ENCODE measurements at places on chromosomes 2 and 18.

- DNase-seq, result no peak
Observed at GRCh38 chr18:26405190-26405801, 143.1 kb downstream of the KCTD1 start.

GRCh38 chr18:41974796-41975201 lies 19.8 kb downstream of the PIK3C3 start:
- no peak for DNase-seq

DNA sequence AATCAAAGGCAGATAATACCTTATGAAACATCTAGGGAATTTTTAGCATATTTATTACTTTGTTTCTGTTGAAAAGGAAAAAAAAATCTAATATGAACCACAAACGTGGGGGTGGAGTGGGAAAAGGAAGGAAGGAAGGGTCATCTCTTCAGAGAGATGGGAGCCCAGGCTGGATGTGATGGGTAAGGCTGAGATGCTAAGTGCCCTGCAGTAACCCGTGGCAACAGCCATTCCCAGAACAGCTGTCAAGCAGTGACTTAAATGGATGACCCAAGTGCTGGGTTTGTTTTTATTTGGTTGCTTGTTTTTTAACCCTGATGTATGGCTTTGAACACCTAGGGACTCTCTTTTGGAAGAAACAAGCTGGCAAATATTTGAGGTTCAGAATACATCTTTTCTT lies 50.7 kb upstream of the KLF7 start:
- DNase-seq, result no peak

DNA sequence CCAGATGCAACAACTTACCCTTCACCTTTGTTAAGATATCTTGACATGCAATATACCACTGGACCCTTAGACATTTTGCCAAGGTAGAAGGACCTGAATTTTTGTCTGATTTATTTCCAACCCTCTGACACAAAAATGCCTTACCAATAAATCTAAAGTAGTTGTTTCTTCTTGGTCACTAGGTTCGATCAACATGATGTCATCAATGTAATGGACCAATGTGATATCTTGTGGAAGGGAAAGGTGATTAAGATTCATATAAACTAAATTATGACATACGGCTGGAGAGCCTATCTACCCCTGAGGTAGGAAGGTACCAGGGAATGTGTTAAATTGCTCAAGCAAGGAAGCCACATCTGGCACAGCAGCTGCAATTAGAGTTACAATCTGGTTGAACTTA lies 67.7 kb upstream of the SERPINE2 start:
- DNase-seq, result no peak

- DNase-seq, result no peak
Observed at GRCh38 chr2:181241366-181241765, 215.8 kb upstream of the ITGA4 start.

- DNase-seq, result no peak
Observed at GRCh38 chr2:23782646-23783045, 144.3 kb downstream of the ATAD2B start.

DNA sequence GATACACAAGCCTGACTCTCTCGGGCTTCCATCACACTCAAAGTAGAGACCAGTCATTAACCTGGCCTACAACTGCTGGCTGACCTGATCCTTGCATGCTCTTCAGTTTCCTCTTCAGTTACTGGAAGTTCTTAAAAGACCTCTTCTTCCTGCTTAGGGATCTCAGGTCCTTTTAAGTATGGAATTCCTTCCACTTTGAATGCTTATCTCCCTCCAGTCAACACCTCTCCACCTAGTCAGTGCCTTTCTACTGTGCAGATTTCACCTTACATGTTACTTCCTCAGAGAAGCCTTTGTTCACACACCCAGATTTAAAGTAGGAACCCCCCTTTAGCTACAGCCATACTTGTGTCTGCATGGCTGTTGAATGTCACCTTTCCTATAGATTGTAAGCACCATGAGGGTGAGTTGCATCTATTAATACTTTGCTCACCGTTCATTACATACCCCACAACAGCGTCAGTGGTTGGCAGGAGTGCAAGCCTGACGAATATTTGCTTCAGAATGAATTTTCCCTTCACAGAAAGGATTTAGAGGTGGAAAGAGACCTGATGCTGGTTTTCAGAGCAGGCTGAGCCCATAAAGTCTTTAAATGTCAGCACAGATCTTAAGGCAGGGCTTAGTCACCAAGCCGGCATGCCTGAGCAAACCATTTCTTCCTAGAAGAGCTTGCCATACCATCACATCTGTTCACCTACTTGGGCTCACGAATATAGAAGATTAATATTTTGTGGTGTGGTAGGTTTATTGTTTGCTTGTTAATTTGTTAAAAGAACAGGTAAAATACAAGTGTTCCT lies 90.1 kb downstream of the ACVR1 start:
- DNase-seq, result no peak

DNA sequence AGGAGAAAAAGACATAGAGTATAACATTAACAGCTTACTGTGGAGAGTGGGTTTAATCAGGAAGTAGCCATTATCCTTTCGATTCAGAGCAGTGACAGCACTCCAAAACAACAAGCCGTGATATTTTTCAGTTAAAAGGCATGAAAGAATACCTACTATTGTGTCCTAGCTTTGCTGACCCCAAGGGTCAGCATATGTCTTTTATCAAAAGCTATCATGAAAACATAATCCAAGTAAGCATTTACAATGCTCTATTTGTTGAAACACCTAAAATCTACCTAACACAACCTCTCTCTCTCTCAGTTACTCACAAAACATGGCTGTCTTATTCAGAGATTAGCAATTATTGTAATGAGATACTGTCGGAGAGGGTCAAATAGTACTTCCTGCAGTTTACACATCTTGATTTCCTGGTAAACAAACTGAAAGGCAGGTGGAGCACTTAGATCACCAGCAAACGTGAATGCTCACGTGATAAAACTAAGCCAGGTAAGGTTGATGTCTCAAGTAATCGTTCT lies 100.0 kb downstream of the BAZ2B start:
- no peak for DNase-seq

DNA sequence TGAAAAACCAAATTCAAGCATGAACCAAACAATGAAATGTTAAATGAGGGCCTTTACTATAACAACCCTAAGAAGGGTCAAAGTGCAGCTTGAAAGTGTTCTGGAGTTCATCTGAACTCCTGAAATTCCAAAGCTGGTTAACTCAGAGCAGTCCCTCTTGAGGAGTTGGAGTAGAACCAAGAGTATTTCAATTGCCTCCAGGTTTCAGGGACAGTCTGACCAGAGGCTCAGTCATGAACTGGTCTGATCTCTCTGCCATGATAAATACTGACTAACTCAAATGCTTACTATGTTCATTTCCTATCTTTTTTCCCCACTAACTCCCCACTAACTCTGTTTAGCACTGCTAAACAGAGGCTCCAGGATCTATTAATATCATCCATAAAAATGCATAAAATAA lies 2.7 kb downstream of the STARD7 start:
- DNase-seq, result peak; percentile 97
